MM.1S (cell line): ENCODE measurements at places on chromosomes 16 and 17.

DNA sequence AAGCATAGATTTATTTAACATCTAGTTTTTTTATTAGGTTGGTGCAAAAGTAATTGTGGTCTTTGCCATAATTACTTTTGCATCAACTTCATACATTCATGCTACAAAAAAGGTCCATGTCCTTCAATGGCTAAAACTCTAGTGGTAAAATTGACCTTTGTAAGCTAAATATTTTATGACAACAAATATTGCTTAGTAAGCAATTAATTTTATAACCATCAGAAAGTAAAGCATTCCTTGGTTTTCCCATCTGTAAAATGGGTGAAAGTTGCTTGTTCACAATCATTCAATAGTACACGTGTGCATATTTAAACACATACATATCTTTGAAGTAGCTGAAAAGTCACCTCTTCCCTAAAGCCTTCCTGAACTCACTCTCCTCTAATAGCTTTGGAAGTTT lies 789.6 kb downstream of the CDH8 start:
- no peak for DNase-seq

- DNase-seq = no peak
These were observed 31.1 kb upstream of the COX10 start for GRCh38 chr17:14038206-14038605.

GRCh38 chr16:7746941-7747340 lies 414.3 kb downstream of the RBFOX1 start:
- DNase-seq = no peak

GRCh38 chr16:55944377-55944802 lies 69.2 kb upstream of the CES5A start:
- peak; percentile 24 for DNase-seq

- DNase-seq = peak; percentile 56
These were observed 53.1 kb downstream of the CFDP1 start for GRCh38 chr16:75379911-75380847.

DNA sequence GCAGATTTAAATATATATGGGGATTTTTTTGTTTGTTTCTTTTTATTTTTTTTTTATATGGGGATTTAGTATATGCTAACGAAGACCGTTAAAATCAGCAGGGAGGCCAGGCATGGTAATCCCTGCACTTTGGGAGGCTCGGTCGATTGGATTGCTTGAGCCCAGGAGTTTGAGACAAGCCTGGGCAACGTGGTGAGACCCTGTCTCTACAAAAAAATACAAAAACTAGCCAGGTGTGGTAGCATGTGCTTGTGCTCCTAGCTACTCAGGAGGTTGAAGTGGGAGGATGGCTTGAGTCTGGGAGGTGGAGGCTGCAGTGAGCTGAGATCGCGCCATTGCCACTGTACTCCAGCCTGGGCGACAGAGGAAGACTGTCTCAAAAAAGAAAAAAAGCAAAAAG lies 22.3 kb upstream of the MEIOC start:
- DNase-seq = no peak

- DNase-seq = peak; percentile 69
These were observed 80.8 kb downstream of the OMG start for GRCh38 chr17:31216031-31216751.

DNA sequence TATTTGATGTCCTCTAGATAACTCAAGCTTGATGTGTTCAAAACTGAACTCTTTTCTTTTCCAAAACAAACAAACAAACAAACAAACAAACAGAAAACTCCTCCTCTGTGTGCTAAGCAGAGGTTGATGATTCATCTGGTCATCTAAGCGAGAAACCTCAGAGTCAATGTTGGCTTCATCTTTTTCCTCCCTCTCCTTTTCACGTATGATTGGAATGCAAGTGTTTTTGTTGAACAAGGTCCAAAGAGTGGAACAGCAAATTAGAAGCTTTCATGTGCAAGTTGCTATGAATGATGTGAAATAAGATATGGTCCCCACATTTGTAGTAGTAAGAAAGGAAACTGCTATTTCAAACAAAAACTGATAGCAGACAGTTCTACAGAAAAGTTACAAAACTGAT lies 52.5 kb downstream of the TBX4 start:
- DNase-seq = no peak

DNA sequence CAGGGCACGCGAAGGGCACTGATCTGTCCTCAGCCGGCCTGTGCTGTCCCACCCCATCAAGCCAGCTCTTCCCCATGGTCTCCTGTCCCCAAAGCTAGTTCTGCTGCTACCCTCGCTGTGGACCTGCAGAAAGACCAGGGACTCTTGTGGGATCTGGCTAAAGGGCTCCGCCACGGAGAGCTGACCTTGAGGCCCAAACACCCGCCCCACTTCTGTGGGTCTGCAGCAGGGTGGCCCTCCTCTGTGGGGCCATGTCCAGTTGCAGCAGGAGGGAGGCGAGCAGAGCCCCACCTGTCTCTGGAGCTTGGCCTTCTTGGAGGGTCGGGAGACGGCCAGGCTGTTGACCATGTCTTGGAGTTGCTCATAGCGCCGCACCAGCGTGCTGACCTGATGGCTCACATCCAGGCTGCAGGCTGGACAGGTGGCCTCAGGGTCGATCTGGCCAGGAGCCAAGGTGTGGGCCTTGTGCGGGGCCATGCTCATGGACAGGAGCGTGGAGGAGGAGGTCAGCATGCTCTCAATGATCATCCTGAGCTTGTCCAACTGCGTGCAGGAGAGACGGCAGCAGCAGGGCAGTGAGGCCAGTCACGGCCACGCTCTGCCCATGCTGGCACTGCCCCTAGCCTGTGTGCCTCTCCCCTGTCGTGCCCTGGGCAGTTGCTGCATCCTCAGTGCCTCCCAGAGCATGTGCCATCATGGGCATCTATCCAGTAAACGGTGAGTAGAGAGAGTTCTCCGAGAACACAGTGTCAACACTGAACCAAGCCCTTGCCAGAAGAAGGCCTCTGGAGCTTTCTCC lies 16.6 kb downstream of the UBALD2 start:
- DNase-seq = no peak

GRCh38 chr17:48704361-48705248 lies 17.7 kb downstream of the PRAC1 start:
- no peak for DNase-seq

GRCh38 chr17:15456972-15457722 lies 10.3 kb downstream of the CDRT4 start:
- DNase-seq = no peak

DNA sequence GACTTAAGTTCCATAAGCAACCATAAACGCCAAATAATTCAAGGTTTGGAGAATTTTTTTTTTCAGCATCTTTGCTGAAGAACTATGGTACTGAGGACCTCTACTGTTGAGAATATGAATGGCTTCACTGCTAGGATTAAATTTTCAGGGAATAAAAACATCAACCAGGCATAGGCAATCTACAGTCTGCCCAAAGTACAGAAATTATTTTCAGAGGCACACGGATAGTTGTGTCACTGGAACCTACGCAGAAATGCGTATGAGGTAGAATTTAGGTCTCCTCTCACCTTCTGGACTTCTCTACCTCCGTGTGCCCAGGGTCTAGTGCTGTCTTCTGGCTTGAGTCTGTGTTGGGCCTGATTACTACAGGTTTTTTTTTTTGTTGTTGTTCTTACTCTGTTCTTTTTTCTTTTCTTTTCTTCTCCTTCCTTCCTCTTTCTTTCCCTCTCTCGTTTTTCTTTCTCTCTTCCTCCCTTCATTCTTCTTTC lies 39.7 kb downstream of the NACA2 start:
- DNase-seq = peak; percentile 30

GRCh38 chr16:728131-728889 lies 1.4 kb downstream of the HAGHL start:
- DNase-seq = peak; percentile 93

- no peak for DNase-seq
These were observed 33.9 kb downstream of the BAHCC1 start for GRCh38 chr17:81428948-81429774.

DNA sequence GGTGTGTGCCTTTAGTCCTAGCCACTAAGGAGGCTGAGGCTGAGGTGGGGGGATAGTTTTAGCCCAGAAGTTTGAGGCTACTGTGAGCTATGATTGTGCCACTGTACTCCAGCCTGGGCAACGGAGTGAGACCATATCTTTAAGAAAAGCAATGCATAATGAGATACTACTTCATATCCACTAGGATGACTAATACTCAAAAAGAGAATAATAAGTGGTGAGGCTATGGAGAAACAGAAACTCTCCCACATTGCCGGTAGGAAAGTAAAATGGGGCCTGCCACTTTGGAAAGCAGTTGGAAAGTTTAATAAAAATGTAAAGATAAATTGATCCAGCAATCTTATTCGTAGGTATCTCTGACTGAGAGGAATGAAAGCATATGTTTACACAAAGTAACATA lies 4.6 kb upstream of the NPIPB2 start:
- DNase-seq = no peak

- DNase-seq = no peak
These were observed 25.1 kb downstream of the TMEM98 start for GRCh38 chr17:32953045-32953444.

DNA sequence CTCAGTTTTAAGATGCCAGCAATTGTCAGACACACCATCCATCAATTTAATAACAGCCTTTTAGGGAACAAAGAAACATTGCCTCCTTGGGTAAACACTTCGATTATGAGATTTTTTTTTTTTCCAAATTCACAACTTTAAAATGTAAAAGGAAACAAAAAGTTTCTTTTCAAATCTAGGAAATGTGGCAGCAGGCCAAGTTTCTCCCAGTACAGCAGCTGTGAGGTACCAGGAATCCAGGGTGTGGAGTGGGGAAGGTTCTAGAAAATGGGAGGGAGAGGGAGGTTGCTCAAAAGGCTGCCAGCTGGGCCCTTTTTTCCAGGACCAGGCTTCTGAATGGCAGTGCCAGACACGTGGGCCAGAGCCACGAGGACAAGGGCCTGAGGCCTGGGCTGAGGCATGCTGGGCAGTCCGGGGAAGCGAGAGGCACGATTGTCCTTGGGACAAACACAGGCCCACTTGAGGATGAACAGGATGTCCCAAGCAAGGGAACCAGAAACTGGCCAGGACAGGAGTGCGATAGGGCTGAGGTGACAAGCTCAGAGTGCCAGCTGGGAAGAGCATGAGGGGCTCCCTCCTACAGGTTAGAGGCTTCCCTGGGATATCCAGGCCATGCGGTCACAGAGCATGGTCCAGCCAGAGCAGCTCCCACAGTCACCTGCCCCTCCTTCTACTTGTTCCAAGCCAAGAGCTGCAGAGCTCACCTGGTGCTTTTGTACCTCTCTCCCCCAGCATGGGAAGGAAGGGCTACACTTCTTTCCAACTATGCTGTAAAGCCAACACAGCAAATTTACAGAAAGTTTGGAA lies 215.1 kb downstream of the KATNIP start:
- DNase-seq = no peak

DNA sequence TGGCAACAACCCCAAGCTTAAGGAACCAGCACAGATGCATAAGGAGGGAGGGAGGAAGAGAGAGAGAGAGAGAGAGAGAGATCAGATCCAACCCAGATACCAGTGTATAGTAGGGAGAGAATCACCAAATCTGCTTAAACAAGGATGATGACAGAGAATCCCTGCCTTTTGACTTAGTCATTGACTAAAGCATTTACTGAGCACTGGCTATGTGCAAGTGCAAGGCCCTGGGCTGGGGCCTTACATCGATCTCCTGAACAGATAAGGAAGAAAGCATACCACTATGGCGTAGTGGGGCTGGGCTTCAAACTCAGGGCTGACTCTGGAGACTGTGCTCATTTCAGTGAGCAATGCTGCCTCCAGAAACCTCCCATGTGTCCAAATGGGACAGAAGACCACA lies 15.8 kb downstream of the TSNAXIP1 start:
- no peak for DNase-seq

GRCh38 chr16:52069866-52070265 lies 477.1 kb downstream of the TOX3 start:
- DNase-seq = no peak

GRCh38 chr17:44915321-44915726 lies at the start of gene GFAP:
Gene GFAP (minus strand): TSS chr17:44915500. CDS start chr17:44915486, 14 bp downstream.
- no peak for DNase-seq

GRCh38 chr17:62703776-62704380 lies 76.4 kb downstream of the MRC2 start:
- DNase-seq = peak; percentile 59

GRCh38 chr16:72427051-72427782 lies 255.3 kb upstream of the PMFBP1 start:
- DNase-seq = no peak

DNA sequence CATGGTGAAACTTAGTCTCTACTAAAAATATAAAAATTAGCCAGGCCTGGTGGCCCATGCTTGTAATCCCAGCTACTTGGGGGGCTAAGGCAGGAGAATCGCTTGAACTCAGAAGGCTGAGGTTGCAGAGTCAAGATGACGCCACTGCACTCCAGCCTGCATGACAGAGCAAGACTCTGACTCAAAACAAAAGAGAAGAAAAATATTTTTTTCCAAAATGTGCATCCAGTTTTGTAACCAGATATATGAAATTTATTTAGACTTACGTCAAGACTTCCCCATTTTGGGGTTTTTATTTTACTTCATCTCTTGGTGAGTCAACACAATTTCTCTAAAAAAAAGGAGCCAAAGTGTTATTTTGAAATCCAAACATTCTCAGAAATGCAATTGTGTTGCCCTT lies 5.5 kb upstream of the TM4SF5 start:
- no peak for DNase-seq

GRCh38 chr16:21524068-21524751 lies 75.2 kb upstream of the METTL9 start:
- no peak for DNase-seq

- DNase-seq = no peak
These were observed 173.1 kb upstream of the IRX3 start for GRCh38 chr16:54459509-54460262.

DNA sequence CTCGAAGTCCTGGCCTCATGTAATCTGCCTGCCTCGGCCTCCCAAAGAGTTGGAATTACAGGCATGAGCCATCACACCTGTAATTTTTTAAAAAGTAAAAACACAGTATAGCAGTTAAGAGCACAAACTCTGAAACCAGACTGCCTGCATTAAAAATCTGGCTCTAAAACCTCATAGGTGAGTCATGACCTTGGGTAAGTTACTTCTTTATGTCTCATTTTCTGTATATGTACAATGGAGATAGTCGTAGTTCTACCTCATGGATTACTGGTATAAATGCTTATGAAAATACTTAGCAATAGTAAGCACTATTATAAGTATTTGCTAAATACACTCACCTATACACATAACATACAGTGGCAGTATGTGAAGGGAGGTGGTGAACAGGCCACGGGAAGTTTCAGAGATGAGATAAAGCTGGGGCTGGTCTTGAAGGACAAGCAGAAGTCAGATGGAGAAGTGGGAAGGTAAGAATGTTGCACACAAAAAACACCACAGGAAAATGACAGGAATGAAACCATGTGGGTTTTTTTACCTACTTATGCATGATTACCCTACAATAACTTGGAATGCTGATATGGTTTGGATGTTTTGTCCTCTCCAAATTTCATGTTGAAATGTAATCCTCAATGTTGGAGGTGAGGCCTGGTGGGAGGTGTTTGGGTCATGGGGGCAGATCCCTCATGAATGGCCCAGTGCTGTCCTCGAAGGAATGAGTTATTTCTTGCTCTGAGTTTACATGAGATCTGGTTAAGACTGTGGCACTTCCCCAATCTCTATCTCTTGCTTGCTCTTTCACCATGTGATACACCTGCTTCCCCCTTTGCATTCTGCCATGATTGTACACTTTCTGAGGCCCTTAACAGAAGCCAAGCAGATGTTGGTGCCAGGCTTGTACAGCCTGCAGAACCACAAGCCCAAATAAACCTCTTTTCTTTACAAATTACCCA lies 33.9 kb downstream of the ZNF652 start:
- no peak for DNase-seq
